CD4-positive, alpha-beta T cell treated with Interleukin-17A for 1 hour (primary cell): ENCODE measurements at places on chromosomes 4 and X.

GRCh38 chr4:156972379-156973015, 898 bp upstream of the PDGFC start:
- DNase-seq, result no peak

- no peak for DNase-seq
Observed at GRCh38 chr4:168057412-168057811, 34.9 kb upstream of the ANXA10 start.

GRCh38 chrX:41722816-41723618, 964 bp upstream of the GPR82 start:
- no peak for DNase-seq

DNA sequence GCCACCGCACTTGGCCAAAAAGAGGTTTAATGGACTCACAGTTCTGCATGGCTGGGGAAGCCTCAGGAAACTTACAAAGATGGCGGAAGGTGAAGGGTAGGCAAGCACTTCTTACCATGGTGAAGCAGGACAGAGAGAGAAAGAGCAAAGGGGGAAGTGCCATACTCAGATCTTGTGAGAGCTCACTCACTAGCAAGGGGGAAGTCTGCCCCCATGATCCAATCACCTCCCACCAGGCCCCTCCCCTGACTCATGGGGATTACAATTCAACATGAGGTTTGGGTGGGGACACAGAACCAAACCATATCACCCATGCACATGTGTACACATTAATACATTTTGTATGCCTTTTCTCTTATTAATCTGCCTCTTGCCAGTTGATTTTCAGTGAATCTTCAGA, 77.2 kb upstream of the HSD17B10 start:
- DNase-seq, result no peak

DNA sequence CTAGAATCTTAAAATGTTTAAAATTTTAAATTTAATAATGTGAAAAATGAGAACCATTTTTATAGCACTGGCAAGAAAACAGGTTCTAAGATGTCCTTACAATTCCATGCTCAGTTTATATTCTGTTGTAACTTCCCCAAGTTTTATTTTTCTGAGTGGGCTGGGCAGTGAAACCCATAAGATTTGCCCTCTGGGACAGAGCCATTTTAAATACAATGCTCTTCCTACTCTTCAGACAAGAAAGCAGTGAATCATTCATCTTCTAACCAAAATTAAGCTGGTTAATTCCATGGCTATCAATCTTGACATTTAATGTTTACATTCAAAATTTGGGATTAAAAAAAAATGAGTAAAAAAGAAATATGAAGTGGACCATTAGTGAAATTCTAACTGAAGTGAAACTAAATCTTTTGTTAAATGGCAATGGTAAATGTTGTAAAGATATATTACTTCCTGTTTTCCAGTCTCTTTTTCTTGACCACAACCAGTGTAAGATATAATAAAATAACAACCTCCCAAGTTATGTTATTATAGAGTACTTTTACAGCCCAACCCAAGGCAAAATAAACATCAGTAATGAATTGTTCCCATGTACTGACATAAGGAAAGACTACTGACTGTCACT, 37.2 kb upstream of the PTPN13 start:
- no peak for DNase-seq

GRCh38 chrX:148049441-148049840, 68.3 kb downstream of the FMR1NB start:
- peak; percentile 46 for DNase-seq

GRCh38 chrX:103730147-103730795, 19.6 kb downstream of the TMEM31 start:
- DNase-seq, result no peak

GRCh38 chr4:178081176-178081575, 638.9 kb upstream of the AGA start:
- DNase-seq, result no peak

GRCh38 chr4:98653890-98654867, 4.2 kb downstream of the TSPAN5 start:
- no peak for DNase-seq

GRCh38 chr4:23333946-23334878, 555.6 kb downstream of the PPARGC1A start:
- peak; percentile 70 for DNase-seq

DNA sequence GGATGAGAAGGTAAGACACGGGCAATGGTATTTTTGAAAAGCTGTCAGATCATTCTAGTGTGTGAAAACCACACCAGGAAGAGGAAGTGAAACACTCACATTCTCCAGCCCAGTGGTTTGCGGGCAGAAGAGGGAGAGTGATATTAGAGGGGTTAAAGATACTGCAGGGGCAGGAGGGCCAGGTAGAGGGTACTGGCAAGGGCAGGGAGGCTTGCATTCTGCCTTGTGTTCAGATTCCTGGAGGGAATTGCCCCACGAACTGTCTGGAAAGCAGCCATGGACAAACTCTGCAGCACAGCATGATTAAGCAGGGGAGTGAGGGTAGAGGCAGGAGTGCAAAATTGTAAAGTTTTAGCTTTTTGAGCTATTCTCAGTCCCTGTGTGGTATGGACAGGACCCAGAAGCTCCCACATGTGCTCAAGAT, 30.9 kb downstream of the NIPAL1 start:
- peak; percentile 64 for DNase-seq

GRCh38 chr4:133347409-133347808, 198.3 kb downstream of the PCDH10 start:
- no peak for DNase-seq

DNA sequence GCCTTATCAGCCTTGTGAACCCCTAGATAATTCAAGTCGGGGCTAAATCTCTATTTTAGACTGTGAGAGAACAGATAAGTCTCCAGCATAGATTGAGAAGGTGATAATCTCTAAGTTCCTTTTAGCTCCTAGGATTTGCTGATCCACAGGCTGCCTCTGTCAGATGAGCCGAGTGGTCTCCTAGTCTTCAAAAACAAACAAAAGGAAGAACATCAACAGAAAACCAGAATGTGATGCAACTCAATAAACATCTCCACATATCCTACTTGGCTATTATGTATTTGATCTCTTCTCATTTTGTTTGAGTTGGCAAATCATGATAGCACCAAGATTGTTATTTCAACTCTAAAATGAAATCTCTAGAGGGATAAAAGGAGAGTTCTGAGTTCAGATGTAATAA, 88.4 kb upstream of the SLC7A11 start:
- no peak for DNase-seq

DNA sequence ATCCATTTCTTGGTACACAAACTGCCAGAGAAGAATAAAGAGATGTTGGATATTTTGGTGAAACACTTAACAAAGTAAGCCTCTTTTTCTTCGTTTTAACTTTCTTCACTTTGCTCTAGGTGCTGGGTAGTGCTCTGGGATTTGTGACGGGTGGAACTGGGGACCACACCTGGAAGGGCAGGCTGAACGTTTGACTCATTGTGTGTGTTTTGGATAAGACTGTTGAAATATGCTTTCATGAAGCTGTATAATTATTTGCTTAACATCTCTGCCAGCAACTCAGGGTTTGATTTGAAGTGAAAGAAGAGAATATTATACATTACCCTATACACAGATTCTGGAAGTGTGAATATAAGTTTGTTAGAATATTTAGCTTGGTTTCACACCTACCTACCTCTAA, 233.2 kb downstream of the ARHGAP10 start:
- DNase-seq, result no peak

DNA sequence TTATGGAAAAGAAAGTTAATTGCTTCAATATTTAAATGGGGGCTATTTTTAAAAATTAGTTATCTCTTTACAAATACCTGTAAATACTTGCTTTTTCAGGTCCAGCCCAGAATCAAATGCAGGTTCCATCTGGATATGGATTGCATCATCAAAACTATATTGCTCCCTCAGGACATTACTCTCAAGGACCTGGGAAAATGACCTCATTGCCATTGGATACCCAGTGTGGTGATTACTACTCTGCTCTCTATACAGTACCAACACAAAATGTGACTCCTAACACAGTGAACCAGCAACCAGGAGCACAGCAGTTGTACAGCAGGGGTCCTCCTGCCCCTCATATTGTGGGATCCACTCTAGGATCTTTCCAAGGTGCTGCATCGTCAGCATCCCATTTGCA, 29.2 kb downstream of the SEC24B start:
- no peak for DNase-seq

DNA sequence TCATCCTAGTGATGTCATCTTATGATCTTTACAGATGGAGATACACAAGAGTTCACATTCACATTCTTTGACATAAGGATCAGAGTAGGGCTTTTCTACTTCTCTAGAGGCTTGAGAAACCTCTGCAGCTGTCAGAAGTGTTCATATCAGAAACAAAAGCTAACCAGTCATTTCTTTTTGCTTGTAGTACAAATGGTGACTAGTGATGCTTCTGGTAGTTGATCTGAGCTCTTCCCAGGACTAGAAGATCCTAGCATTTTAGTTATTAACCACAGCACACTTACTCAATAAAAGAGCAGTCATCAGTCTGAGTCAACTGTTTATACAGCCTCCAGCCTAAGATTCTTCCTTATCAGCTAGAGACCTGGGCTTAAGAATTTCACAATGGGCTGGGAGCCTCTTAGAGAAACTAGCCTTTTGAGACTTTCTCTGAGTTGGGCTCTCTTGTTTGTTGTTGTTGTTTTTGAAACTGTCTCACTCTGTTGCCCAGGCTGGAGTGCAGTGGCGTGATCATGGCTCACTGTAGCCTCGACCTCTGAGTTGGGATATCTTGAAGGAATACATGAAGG, 84.1 kb downstream of the TMEM164 start:
- no peak for DNase-seq

DNA sequence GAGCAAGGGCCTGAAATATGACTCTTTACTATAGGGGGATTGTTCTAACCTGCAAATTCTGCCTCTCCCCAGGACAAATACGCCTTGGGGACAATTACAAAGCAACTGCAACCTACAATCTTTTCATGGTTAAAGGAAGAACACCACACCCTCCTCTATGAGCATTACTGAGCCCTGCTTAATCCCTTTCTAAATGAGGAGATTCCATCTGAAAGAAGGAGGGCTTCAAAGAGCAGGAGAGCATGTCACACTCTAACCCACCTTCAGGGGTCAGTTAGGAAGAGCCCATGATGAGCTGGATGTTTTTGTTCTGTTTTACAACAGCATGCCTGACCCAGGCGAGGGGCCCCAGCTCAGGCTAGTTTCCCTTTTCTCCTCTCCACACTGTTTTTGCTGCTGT, 134.0 kb upstream of the ANXA3 start:
- no peak for DNase-seq

- peak; percentile 27 for DNase-seq
Observed at GRCh38 chr4:40843696-40844095, 93.9 kb downstream of the NSUN7 start.

GRCh38 chrX:22748093-22748999, 251.4 kb upstream of the DDX53 start:
- DNase-seq, result peak; percentile 32

GRCh38 chr4:67566335-67566734, 7.8 kb downstream of the STAP1 start:
- no peak for DNase-seq

DNA sequence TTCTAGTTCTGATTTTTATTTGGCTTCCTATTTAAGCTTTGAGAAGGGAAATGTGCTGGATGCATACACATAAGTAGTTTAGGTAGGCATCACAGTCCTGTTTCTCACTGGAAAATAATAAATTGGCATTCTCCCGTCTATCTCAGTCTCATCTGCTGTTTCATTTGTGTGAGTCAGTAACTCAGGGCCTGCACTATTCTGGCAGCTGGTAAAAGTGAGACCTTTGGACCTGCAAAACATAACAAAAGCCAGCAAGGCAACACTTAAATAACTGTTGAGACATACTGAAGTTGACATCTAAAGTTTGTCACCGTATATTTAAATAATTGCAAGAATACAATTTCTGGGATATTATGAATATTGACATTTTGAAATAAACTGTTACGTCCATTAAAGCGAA, 8.6 kb upstream of the UBQLN2 start:
- no peak for DNase-seq

GRCh38 chrX:149631234-149632165, at the start of gene TMEM185A:
TMEM185A (minus strand) TSS chrX:149631792; CDS start chrX:149631580, 212 bp downstream.
- DNase-seq, result peak; percentile 78

DNA sequence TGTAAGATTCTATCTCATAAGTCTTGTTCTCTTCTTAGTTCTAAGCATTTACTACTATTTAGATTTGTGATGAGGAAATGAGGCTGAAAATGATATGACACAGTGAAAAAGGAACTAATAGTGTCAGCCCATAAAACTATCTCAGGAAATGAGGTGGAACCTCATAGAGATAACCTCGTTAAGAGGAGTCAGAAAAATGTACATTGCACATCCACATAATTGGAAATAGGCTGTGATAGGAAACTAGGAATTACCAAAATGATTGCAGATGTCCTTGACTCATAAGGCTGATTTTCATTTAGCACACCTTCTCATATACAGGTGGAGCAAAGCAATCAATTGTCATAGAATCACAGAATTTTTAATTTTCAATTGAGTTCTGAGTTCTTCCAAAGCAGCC, 26.8 kb downstream of the ANXA10 start:
- DNase-seq, result no peak

- no peak for DNase-seq
Observed at GRCh38 chr4:180557348-180557747, 1685.9 kb upstream of the TENM3 start.

DNA sequence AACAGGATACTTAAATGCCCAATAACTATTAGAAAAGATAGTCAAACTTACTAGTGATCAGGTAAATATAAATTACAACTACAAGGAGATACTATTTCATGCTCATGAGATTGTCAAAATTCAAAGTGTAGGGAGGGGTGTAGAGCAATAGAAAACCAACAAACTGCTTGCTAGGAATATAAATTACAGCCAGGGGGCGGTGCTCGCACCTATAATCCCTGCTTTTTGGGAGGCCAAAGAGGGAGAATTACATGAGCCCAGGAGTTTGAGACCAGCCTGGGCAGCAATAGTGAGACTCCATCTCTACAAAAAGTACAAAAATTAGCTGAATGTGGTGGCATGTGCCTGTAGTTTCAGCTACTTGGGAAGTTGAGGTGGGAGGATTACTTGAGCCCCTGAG, 556.5 kb upstream of the NR3C2 start:
- DNase-seq, result no peak

- DNase-seq, result no peak
Observed at GRCh38 chr4:114698231-114698630, 99.6 kb downstream of the UGT8 start.

- no peak for DNase-seq
Observed at GRCh38 chrX:70552130-70552704, 107.6 kb downstream of the DLG3 start.
